ENCODE measurements at places on chromosomes 7 and 10.
A peak's percentile ranks its signal among the peaks of the same experiment; 100 is the strongest.

GRCh38 chr10:31422634-31423033 lies 103.6 kb downstream of the ZEB1 start:
- no peak for DNase-seq

DNA sequence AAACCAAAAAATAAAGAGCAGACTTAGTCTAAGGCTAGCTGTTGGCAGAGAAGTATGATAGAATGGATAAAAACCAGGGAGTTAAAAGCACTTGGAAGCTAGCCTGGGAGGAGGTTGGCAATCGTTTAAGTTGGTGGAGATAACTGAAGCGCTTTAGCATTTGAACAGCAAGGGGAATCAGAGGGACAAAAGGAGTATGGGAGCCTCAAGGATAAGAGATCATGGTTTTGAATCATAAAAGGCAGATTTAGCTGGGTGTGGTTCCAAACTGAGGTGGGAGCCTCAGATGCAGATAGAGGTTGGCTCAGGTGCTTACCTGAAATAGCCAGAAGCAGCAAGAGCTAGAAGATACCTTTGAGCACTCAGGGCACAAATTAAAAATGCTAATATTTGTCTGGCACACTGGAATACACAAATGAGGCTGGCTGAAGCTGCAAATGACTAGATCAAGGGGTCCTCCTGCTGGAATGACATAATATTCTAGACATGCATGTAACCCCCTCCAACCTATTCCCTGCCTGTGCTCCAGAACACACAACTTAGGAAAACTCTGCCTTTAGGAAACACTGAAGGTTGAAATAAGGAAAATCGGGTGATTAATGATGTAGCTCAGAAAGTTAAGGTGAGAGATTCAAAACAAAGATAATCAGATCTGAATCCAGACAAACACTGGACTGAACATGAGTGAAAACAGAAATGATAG lies 372.3 kb upstream of the LRRN3 start:
- no peak for DNase-seq

DNA sequence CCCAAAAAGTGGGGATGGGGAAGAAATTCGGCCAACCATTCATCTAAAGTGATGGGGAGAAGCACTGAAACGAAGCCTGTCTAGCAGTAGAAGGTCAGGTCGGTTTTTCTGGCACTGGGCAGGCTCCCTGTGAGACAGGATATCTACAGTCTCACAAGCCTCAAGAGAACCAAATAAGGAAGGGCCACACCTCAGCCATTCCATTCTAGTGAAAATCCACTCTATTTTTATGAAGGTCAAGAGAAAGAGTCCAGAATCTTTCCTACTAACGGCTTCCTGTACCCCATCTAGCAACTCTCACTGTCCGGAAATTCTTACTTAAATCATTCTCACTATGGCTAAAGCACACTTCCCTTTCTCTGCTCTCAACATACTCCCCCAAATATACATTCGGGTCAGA lies 267.1 kb downstream of the PRPF18 start:
- no peak for DNase-seq

- no peak for DNase-seq
Observed at GRCh38 chr7:157519798-157520244, 183.0 kb downstream of the DNAJB6 start.

DNA sequence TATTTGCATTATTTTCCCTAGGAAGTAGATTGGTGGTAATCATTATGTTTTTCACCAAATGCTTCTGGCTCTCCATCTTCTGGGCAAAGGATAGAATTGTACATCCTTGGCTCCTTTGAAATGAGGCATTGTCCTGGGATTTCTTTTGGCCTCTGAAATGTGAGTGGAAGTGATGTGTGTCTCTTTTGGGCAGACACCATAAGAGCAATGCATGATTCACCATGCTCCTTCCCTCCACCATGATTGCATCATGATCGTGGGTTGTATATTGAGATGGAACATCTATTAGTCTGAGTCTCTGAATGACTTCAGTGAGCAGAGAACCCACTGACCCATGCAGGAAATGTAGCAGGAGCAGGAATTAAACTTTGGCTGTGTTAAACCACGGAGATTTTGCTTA lies 49.2 kb downstream of the ADRA2A start:
- DNase-seq = no peak

DNA sequence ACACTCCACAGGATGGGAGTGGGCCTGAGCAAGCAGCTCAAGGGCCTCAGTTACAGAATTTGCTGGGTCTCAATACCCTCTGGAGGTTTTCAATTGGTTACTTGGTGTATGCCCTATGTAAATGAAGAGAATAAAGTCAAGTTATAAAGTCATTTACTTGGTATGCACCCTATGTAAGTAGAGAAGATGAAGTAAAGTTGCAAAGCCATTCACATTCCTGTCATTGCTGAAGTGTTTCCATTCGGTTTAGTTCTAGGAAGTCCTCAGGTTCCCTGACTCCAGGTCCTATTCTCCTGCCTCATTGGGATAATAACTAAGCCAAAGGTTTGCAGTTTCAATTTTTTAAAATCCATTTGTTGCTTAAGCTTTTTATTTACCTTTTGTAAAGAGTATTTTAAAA lies 272.6 kb upstream of the NPSR1 start:
- DNase-seq = no peak

DNA sequence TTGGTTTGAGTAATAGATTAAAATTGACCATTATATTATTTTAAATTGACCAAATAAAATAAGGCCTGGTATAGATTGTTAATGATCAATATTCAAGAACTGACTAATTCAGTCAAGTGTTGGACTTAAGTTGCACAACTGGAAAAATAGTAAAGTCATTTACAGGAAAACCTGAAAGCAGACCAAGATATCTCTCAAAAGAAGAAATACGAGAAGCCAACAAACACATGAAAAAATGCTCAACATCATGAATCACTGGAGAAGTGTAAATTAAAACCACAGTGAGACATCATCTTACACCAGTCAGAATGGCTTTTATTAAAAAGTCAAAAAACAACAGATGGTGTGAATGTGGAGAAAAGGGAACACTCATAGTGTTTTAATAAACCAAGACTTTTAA lies 80.4 kb upstream of the MALRD1 start:
- DNase-seq = no peak

GRCh38 chr10:109924967-109925620 lies 1.8 kb upstream of the XPNPEP1 start:
- no peak for DNase-seq

DNA sequence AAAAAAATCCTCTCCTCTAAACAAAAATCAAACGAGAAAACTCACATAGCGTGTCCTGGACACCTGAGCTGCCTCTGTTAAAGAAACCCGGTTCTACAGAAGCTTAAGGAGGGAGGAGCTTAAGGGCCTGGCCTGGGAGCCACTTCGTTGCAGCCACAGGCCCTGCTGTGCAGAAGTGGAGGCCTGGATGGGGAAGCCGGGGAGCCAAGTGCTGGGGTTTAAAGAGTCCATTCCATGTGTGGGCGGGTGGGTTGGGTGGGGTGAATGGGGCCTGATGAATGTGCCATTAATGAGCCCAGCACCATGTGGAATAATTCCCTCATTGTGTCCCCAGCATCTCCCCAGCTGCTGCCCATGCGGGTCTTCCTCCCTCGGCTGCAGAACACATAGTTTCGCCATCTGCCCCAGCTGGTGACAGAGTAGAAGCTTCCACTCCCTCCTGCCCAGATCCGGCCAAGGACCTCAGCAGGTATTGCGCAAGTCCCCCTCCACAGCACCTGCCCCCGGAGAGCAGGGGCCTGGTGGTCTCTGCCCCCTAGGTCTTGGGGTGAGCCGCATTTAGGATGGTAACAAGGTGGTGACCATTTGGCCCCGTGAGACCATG lies 127.8 kb upstream of the BTBD16 start:
- DNase-seq = peak; percentile 82

GRCh38 chr10:131845505-131846239 lies 55.1 kb upstream of the PPP2R2D start:
- no peak for DNase-seq

GRCh38 chr7:79997345-79997744 lies 137.3 kb upstream of the GNAI1 start:
- DNase-seq = no peak

DNA sequence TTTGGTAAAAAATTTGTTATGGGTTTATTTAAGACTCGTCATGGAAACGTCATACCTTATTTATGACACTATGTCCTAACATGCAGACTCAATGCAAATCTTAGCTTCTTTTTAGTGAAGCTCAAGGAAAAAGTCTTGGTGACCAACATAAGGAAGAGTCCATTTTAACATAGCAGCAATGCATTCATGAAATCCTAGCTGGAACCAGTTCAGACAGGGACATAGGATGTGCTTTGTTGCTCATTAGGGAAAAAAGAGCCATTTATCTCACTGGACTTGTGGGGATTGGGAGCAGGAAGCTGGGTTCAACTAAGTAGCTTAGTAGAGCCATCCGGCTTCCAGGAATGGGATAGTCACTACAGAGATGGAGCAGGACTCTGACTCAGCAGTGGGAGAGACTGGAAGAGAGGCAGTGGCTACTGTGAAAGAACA lies 100.7 kb upstream of the DKK1 start:
- DNase-seq = peak; percentile 11

GRCh38 chr10:32627183-32627582 lies 181.2 kb downstream of the CCDC7 start:
- no peak for DNase-seq

DNA sequence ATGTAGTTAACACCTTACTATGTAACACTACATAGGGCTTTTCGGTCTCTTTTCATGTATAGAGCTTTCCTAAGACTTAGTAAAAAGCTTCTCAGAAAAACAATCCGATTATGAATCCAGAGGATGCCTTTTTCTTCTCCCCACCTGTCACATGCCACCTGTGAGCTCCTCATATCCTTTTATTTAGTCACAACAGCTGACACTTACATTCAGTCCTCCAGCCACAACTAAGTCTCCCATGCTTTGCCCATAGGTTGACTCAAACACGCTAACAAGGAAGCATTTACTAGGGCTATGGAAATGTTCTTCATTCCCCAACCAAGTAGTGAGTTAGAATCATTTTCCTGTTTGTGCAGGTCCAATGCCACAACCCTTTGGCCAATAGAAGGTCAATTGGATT lies 7.9 kb downstream of the ENO4 start:
- DNase-seq = no peak

GRCh38 chr7:29567174-29567573 lies 3.5 kb downstream of the PRR15 start:
- no peak for DNase-seq

- peak; percentile 18 for DNase-seq
Observed at GRCh38 chr7:4612939-4613841, 68.9 kb upstream of the FOXK1 start.

DNA sequence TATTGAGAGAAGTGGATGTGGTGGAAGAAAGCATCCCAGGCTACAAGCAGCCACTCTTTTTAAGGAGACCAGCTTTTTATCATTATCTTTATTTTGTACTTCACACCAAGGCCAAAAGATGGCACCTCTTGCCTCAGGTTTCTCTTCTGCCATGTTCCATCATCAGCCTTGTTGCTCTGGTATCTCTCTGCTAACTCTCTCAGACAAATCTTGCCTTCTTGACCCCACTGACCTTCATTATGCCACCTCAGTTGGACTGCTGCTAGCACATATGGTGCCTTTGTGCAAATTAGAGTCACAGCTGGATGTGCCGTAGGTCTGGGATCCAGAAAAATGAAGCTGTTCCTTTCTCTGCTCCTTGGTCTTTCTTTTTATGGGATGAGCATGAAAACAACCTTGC lies 47.1 kb upstream of the DYNC1I1 start:
- DNase-seq = peak; percentile 35

GRCh38 chr7:148540041-148540738 lies 50.4 kb upstream of the C7orf33 start:
- no peak for DNase-seq

- DNase-seq = peak; percentile 83
Observed at GRCh38 chr10:97321032-97321803, 2.1 kb downstream of the FRAT1 start.

DNA sequence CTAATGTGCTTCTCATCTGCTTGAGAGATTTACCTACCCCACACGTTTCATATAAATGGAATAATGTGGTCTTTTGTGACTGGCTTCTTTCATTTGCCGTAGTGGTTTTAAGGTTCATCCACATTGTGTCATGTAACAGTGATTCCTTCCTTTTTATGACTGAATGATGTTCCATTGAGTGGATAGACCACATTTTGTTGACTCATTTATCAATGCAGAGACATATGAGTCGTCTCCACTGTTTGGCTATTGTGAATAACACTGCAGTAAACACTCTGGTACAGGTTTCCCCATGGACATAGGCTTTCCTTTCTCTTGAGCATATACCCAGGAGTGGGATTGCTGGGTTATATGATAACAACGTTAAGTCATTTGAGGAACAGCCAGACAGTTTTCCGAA lies 2.0 kb upstream of the AOC1 start:
- DNase-seq = no peak

DNA sequence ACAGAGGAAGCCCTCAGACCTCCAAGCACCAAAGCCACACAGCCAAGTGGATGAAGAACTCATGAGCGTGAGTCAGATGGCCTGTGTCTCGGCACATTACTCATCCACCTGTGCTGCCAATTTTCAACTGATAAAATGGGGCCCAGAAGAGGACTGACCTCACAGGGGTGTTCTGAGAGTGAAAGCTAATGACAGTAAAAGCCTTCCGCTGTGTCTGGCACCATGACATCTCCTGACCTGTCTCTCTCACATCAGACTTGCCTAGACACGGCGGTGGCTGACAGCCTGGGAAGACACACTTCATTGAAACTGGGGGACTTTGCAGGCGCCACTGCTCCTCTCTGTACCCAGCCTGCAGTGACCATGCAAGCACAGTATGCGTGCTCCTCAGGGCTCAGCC lies 8.3 kb upstream of the SLC18A3 start:
- DNase-seq = no peak

DNA sequence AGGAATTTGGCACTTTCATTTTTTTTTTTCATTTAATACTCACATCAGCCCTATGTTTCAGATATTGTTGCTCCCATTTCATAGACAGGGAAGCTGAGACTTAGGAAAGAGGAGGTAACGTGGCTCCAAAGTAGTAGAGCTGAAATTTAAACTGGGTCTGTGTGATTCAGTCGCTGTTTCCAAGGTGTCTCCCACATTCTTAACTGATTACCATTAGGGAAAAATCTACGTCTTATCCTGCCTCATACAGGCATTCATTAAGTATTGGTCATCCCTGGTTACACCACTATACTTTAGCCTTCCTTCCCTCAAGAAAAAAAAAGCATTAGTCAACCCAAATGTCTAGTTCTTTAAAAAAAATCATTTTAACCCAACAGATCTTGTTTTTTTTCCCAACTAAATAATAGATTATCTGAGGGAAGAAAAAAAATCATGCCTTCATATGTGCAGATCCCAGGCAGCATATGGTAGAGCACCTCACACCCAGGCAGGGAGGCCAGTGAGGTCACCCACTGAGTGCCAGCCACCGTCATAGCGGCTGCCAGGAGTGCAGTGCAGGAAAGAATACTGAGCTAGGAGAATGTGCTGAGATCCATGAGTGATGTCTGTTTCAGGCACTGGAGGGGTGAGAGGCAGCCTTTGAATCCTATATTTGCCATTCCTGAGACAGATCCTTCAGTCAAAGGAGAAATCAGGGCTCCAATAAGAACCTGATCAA lies 59.0 kb upstream of the SORCS3 start:
- no peak for DNase-seq

GRCh38 chr10:84427903-84428650 lies 99.7 kb downstream of the CCSER2 start:
- DNase-seq = no peak

- no peak for DNase-seq
Observed at GRCh38 chr7:80093349-80093748, 41.3 kb upstream of the GNAI1 start.

All from pons (tissue), 1 donor.